Fibroblast of lung (primary cell): ENCODE measurements at places on chromosomes 13 and 19. TPM values are rescaled to one million over a fixed set of nuclear protein-coding genes. Genes with fewer than 3 reads are reported as not detected.
A peak's percentile ranks its signal among the peaks of the same experiment; 100 is the strongest.

ATXN8OS gene
- total RNA-seq = not detected in 2 replicates

GRCh38 chr19:35913589-35913988 lies 5.5 kb upstream of the TYROBP start:
- DNase-seq = peak; percentile 60

GRCh38 chr13:76886292-76887075 lies at the start of gene KCTD12:
Gene KCTD12 (minus strand): TSS chr13:76886405. CDS start chr13:76886148, 257 bp downstream.
- peak; percentile 87 for DNase-seq

DNA sequence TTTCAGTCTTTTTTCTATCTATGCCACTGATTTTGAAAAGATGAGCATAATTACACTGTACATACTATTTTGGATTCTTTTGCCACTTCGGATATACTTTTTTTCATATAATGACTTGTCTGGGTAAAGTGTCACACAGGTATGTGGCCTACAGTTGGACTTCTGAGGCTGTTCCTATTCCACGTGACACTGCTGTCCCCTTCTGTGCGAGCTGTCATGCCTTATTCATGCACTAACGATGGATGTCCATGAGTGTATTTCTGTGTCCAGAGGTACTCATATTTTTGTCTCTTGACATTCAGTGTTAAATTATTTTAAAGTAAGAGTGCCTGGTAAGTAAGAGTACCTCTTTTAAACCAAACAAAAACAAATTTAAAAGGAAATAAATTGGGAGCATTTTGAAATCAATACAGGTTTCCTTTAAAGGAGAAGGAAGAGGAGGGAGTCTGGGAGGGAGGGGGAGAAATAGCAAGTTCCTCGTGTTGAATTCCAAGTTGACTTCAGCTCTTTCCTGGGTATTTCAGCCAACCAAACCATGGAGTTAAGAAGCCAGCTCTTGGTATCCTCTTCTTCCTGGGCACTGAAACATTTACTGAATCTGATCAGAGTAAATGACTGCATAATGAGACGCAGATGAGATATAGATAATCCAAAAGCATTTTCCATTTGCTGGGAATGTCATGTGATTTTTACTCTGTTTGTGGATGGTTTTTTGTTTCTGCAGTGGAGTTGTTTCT lies 61.3 kb downstream of the TNFRSF19 start:
- no peak for DNase-seq

LRRC4B gene
- 0.17 and 0.26 TPM in 2 replicates for total RNA-seq

DNA sequence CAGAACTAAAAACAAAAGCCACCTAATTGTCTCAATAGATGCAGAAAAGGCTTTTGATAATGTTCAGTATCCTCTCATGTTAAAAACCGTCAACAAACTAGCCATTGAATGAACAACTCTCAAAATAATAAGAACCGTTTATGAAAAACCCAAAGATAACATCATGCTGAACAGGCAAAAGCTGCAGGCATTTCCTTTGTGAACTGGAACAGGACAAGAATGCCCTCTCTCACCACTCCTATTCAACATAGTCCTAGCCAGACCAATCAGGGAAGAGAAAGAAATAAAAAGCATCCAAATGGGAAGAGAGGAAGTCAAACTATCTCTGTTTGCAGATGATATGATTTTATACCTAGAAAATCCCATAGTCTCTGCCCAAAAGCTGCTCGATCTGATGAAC lies 179.6 kb upstream of the EDNRB start:
- DNase-seq = no peak

DNA sequence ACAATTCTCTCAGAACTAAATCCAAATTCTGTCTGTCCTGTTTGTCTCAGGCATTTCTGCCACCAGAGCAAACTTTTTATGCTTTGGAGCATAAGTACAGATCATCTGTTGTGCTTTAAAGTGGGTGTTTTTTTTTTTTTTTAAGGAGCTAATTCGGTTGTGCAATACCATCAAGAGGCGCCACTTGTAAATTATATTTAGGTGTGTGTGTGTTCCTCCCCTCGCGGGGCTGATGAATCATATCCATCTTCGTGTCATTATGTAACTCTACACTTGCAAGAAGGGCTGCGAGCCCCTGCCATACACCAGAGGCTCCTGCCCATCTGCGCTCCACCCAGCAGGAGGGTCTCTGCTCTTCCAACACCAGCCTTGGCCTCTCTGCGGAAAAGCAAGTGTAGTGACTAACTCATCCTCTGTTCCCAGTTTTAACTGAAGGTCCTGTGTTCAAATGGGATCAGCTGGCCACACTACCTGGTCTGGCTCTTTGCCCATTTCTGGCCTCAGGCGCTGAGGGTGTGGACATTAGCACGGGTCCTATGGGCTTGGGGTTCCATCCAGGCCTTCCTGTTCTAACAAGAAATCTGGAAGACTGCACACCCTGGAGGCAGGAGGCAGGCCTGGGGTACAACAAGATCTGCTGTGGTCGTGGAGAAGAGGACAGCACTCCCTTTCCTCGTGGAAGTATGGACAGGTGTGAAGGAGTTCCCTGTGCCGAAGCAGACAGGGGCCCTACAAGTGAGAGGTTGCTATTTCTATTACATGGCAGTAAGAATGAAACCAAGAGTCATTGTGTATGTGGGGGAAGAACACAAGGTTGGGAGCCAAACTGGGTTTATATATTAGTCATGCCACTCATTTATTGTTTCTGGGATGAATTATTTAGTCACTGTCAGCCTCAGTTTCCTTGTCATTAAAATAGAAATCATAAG lies 96.1 kb upstream of the MBNL2 start:
- DNase-seq = peak; percentile 79

DNAJC3 gene
- 55.5 and 56.2 TPM in 2 replicates for total RNA-seq

GRCh38 chr19:15241259-15241910 lies 9.1 kb upstream of the EPHX3 start:
- DNase-seq = no peak

- peak; percentile 67 for DNase-seq
These were observed 10.4 kb upstream of the ZSWIM4 start for GRCh38 chr19:13784731-13785452.

DNA sequence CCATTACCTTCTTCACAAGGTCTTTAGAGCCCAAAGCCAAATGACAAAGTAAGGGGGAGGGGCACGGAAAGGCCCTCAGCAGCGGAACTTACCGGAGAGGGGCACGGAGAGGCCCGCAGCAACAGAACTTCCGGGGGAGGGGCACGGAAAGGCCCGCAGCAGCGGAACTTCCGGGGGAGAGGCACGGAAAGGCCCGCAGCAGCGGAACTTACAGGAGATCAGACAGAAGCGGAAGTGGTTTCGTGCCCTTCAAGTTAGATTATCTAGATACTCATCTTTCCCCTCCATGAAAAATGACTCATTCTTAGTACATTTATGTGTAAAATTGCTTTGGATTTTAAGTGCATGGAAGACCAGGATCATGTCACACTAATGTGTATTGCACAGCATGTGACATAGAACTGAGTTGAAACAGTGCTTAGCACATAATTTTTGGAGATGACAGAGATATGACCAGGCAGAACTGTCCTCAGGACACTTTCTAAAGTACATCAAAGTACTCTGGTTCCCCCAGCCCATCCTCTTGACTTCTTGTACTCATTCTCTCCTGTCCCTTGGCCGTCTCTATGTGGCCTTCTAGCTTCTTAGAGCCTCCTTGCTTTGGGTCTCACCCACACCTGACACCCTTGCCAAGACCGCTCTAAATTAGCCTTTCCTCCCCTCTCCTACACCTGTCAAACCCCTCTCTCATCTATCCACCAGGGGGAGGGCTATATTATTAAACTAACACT lies 25.7 kb upstream of the TPTE2 start:
- peak; percentile 16 for DNase-seq

CPB2 gene
- total RNA-seq = not detected in 2 replicates

- no peak for DNase-seq
These were observed 7.6 kb downstream of the PNKP start for GRCh38 chr19:49859682-49860335.

GRCh38 chr13:104701591-104701990 lies 1635.4 kb upstream of the SLC10A2 start:
- no peak for DNase-seq

DNA sequence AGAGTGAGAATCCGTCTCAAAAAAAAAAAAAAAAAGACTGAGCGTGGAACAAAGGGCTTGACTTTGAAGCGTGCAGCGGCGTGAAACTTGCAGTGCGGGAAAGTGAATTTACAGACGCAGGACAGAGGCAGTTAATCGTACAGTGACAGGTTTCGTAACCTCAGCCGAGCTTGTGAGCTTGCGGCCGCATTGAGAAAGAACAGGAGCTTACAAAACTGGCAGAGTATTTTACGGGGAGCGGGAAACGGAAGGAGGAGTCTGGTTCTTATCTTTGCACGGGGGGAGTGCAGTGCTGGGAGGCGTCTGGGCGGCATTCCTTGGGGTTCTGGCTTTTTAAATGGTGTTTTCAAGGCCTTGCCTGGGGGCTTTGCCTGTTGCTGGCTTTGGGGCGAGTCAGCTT lies 6.0 kb upstream of the BSG start:
- DNase-seq = peak; percentile 93

DCT gene
- total RNA-seq = under 0.01 and 0.17 TPM in 2 replicates

GPR18 gene
- not detected in 2 replicates for total RNA-seq

- no peak for DNase-seq
These were observed 81.2 kb upstream of the RAP2A start for GRCh38 chr13:97352815-97353214.

GRCh38 chr13:73623281-73623680 lies 510.9 kb downstream of the KLF12 start:
- DNase-seq = no peak

AP1M2 gene
- total RNA-seq = 0.17 TPM in 1 of 2 replicates, not detected in the other

DNA sequence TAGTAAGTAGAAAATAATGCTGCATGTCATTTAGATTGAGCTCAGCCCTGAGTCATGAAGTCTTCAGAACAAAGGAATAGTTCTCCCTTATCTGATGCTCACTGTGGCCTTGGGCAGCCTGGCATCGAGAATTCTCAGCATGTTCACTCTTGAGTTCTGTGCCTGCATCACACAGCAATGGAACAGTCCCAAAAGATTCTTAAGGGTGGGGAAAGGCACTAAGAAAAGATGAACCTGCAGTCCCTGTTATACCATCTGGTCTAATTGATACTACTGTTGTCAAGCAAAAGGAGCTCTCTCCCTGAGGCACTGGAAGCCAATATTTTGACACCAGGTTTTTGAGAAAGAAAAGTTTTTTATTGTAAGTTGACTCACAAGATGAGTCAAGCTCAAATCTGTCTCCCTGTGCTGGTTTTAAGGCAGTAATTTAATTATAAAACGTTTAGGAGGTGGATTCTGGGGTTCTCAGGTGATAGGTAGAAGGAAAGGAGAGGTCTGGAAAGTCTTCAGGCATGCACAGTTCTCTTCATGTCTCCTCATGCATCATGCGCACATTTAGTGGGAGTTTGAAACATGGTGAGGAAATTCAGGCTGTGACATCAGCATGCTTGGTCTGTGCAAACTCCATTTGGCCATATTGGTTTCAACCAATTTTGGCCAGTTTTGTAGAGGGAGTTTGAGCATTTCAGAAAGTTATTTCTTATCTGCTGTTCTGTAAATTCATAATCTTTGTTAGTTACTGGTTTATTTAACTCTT lies 38.1 kb upstream of the ZNF766 start:
- DNase-seq = peak; percentile 47

GADD45B gene
- total RNA-seq = 16.4 and 32.5 TPM in 2 replicates

DNA sequence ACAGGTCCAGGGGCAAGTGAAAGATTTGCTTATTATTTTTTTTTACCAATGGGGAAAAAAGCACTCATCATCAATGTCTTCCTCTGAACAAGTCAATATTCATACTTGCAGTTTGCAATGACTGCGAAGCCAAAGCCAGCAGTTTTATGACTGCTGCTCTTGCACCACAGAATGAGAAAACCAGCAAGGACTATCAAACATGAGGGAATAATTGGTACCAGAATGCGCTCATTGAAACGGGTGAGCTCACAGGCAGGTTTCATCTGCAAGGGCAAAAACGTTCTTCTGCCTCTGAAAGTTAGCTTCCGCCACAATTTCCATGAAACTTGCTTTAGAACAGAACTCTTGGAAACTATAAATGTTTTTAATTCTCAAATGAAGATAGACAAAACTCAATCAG lies 5.5 kb downstream of the DLEU7 start:
- DNase-seq = no peak

GRCh38 chr13:77767413-77767812 lies 69.9 kb downstream of the SLAIN1 start:
- no peak for DNase-seq

CBY2 gene
- total RNA-seq = not detected in 2 replicates

C5AR1 gene
- under 0.01 and 0.33 TPM in 2 replicates for total RNA-seq

GRCh38 chr19:4115050-4115817 lies 8.7 kb downstream of the MAP2K2 start:
- no peak for DNase-seq

ZNF578 gene
- 5.1 and 9.6 TPM in 2 replicates for total RNA-seq

ZNF730 gene
- total RNA-seq = 1.0 and 1.3 TPM in 2 replicates

PRODH2 gene
- not detected in 2 replicates for total RNA-seq

DNA sequence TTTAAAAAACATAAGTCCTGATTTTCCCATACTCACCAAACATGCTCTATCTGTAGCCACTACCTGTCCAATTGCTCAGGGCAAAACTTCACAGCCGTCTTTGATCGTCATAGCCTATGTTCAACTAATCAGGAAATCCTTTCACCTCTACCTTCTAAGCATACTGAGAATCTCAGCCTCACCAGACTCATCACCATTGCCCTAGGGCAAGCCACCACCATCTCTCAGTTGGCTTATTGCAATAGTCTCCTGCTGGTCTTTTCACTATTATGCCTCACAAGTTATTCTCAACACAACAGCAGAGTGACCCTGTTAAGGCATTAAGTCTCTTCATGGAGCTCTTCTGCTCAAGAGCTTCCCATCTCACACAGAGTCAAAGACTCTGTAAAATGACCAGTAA lies 260.4 kb upstream of the MAB21L1 start:
- DNase-seq = no peak

GRCh38 chr13:95323930-95324662 lies 22.8 kb upstream of the ABCC4 start:
- no peak for DNase-seq

DNA sequence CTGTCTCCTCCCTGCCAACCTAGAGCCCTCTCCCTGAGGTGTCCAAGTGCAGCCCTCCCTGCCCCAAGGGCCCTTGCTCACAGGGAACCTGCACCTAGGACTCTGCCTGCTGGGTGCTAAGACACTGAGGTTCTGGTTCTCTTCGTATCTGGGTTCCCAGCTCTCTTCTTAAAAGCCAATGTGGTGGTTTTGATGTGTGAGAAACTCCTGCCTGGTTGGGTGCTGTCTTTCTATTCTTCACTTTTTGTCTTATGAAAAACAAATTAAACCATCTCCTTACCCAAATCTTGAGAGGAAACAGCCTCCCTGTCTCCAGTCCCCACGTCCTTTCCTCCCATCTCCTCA lies 4.3 kb upstream of the KMT2B start:
- DNase-seq = no peak

ZNF729 gene
- not detected in 2 replicates for total RNA-seq

GRCh38 chr13:57409656-57410055 lies 221.9 kb upstream of the PCDH17 start:
- DNase-seq = no peak
